ENCODE measurements at places on chromosomes 4 and X.

- no peak for DNase-seq
Observed at GRCh38 chrX:41122664-41123257, 37.5 kb downstream of the USP9X start.

DNA sequence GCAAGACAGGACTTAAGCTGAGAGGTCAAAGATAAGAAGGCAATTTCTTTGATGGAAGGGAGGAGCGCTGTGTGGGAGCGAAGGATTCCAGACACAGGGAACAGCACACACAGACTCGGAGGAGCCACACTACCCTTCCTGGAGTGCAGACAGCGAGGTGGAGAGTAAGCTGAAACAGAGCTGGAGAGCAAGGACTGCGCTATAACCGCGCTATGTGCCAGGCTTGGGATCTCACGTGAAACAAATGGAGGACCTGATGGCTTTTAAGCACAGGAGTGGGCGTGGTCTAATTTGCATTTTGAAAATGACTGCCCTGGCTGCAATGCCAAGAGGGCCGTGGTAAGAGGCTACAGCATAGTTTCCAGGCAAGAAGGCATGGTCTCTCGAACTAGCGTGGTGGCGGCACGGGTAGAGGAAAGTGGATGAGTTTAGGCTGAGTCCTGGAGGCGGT is 113.9 kb upstream of the SORBS2 start:
- no peak for DNase-seq

DNA sequence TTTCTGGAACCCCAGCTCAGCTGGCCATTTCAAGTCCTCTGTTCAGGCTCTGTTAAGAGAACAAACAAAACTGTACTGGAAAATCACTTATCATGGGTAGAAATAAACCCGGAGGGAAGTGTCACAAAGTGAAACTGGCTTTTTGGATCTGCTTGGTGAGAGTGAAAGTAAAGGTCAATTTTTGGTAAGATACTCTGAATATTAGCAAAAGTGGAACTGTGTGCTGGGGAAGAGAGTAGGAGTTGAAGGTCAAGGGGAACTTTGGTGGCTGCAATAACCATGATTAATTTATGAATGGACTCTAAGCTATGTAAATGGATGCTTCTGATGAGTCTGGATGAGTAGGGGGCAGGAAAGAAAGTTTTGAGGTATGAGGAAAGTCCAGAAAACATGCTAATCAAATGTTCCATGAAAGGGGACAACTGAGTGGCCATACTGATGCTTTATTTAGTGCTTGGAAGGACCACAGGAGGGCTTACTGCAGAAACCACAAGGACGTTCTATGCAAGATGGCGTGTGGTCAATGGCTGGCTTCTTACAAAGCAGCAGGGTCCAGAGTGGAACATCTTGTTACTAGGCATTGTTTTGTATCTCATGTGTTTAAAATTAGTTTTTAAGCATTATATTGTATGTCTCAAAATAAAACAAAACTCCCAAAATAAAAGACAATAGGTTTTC is 36.8 kb upstream of the TNIP3 start:
- no peak for DNase-seq

GRCh38 chr4:188854436-188854835 is 715.2 kb downstream of the TRIML1 start:
- DNase-seq, result no peak

GRCh38 chr4:56757261-56757746 is 64.2 kb downstream of the SPINK2 start:
- no peak for DNase-seq

- DNase-seq, result no peak
Observed at GRCh38 chr4:10066206-10066605, 44.9 kb upstream of the SLC2A9 start.

GRCh38 chr4:186501554-186501953 is 53.8 kb downstream of the MTNR1A start:
- no peak for DNase-seq

DNA sequence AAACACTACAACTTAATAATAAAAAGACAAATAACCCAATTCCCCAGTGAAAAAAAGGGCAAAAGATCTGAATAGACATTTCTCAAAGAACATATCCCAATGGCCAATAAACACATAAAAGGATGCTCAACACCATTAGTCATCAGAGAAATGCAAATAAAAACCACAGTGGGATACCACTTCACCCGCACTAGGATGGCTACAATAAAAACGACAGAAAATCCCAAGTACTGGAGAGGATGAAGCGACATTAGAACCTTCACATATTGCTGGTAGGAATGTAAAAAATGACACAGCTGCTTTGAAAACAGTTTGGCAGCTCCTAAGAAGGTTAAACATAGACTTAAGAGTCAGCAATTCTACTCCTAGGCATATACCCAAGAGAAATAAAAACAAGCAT is 140.6 kb upstream of the ARX start:
- DNase-seq, result no peak

DNA sequence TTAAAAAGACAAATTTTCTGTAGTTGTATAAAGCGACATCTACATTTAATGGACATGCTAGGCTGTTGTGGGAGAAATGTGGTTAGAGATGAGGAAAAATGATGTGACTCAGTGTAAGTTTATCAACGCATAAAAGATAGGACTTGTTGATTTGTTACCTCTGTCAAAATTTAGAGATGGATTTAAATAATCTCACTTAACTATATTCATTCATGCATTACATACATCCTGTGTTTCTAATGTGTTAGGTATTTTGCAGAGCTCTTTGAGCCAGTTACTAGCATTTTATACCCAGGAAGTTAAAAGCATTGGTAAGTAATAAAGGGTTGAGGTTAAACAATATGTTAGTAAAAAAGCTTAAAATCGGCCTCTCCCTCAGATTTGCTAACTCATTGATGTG is 34.3 kb downstream of the METAP1 start:
- DNase-seq, result no peak

DNA sequence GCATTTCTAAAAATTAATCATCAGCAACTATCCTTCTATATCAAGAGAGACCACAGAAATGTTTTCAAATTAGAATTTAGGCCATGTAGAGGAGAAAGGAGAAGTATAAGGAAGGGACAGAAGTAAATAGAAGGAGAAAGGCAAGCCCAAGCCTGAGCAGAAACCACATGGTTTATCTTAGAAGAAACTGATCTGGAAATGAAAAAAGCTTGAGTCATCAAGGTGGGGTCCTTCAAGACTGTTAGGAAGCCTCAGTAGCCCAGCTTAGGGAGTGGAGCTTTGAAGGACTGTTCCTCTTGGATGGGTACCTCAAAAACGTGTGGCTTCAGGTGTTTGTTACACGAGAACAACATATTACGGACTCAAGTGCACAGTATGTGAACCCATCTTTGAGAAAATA is 4.5 kb downstream of the BMX start:
- no peak for DNase-seq

GRCh38 chr4:128303986-128304385 is 16.4 kb upstream of the PGRMC2 start:
- no peak for DNase-seq

- no peak for DNase-seq
Observed at GRCh38 chr4:30714408-30715031, 5.6 kb upstream of the PCDH7 start.

DNA sequence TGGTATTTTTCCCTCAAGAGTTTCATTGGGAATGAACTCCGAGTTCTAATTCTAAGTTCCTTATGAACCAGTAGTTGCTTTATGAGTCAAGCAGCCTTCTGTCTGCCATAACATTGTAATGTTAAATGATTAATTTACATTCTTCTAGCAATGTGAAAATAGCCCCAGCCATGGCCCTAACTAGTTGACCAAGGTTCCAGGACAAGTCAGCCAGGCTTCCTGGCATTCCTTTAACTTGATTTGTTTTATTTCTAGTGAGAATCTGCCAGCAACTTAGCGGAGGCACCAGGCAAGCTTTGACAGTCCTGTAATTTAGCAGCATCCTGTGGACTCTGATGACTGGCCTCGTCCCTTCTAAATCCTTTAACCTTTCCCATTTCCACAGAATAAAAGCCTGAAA is 69.0 kb downstream of the GLRA2 start:
- no peak for DNase-seq

GRCh38 chr4:52173470-52174045 is 122.5 kb downstream of the SPATA18 start:
- no peak for DNase-seq

DNA sequence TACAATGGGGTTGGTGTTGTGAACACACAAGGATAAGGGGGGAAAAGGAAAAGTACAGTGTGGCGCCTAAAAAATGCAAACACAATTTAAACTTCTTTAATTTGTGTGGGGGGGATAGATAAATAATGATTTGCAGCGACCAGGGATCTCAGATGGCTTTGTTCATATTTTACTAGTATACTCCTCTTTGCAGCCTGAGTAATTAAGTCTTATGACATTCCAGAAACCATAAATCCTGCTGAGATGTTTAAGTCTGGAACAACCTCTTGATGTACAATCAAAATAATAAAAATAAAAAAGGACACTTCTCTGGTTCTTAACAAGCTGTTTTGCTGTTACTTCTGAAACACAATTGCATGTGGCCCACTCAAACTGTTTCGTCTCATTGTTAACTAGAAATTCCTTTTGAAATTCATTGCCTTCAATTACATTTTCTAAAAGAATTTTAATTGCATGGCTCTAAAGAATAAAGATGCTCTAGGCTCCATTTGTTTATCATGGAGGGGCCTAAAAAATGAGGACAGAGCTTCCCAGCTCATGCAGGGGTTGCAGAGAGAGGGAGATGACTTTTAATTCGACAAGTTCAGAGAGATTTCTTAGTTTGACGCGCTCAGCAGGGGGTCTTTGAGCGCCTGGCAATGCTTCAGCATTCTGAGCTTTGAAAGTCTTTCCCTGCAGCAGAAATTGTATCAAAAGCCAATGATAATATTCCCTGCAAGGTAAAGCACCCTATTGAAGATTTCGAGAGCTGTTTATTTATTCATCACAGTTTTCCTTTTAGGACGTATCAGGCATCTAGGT is 892.4 kb upstream of the TENM3 start:
- no peak for DNase-seq

All from activated CD4-positive, alpha-beta T cell treated with anti-CD3 and anti-CD28 coated beads, Interleukin-2, amount 50 U/mL, for 24 hours (primary cell).